ENCODE measurements at places on chromosomes 3 and 15. TPM values are rescaled to one million over a fixed set of nuclear protein-coding genes. Genes with fewer than 3 reads are reported as not detected.

Gene C2CD4A
- not detected for polyA plus RNA-seq

Gene INKA1
- 1.1 TPM for polyA plus RNA-seq

Gene PDZRN3
- polyA plus RNA-seq, result not detected

Gene NOX5
- polyA plus RNA-seq, result not detected

Gene CD80
- 0.91 TPM for polyA plus RNA-seq

Gene FOXL2
- polyA plus RNA-seq, result not detected

Gene TRAT1
- 120 TPM for polyA plus RNA-seq

Gene TMC3
- polyA plus RNA-seq, result not detected

Gene ANXA2
- polyA plus RNA-seq, result 471 TPM

Gene SCG5
- polyA plus RNA-seq, result not detected
